ENCODE measurements at places on chromosomes 1 and 21.
A peak's percentile ranks its signal among the peaks of the same experiment; 100 is the strongest.

DNA sequence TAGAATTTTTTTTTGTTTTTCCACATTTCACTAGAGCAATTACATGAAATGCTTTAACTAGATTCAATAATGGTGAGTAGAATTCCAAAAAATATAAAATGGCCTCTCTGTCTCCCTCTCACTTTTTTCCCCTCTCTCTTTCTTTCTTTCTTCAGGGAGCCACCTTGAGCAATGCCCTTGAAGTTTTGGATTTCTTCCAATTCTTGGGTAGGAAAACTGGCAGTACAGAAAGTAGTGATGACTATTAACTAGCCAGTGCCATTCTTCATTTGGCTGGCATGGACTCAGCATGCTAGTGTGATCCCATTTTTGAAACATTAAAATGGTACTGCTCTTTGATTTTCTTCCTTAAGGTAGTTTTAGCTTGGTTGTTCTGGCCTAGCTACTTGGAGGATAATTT, 4.5 kb upstream of the FNBP1L start:
- no peak for DNase-seq

DNA sequence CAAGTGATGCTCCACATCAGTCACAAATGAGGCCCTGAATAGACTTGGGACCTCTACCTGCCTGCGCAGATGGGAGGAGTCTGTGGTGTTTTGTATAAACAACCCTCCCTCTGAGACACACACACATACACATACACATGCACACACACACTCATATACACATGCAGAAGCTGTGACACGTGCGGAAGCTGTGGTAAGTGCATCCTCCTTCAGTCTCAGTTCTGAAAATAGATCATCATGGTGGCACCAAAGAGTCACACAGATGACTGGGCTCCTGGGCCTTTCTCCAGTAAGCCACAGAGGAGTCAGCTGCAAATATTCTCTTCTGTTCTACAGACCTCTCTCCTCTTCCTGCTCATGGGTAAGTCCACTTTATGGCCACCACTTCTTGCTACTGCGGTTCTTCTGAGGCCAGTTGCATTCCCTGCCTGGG, at the start of gene LY9:
LY9 (plus strand) TSS at position 224 of the 433 bp plus-strand sequence; CDS start at position 238, 14 bp downstream.
- DNase-seq: peak; percentile 52

- DNase-seq: no peak
Observed at GRCh38 chr1:44924835-44925464, 61.4 kb downstream of the EIF2B3 start.

DNA sequence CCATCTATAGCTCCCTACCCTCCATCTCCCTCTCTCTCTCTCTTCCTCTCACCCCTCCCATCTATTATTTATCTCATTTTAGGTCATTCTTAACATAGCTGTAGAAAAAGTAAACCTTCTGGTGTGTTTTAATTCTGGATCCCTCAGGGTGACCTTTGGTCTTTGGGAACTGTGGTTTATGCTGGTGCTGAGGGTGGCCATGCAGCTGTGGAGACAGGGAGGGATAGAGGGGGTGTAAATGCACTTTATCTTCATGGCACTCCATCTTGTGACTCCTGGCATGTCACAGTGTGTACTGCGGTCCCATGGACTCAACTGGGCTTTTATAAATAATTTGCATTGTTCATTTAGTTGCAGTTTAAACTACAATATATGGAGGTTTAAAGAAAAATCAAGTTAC, 50.2 kb upstream of the RUNX1 start:
- DNase-seq: no peak

- no peak for DNase-seq
Observed at GRCh38 chr21:45977396-45977795, 4.2 kb upstream of the COL6A1 start.

GRCh38 chr1:40984066-40984465, 4.6 kb downstream of the CTPS1 start:
- DNase-seq: no peak

DNA sequence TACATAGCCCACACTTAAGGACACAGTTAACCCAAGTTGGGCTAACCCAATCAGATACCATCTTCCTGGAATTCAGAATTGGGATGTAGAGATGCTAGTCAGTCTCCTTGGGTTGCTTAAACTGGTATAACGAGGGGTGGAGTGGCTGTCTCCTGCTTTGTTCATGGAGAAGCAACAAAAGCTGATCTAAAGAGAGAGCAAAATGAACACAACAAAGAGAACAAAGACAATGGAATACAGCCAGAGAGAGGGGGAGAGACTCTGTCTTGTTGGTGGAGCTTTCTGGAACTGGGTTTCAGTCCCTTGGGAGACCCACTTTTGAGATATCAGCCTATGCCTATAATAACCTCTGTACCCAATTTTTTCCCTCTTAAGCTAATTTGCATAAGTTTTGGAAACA, 138.1 kb downstream of the ATG4C start:
- DNase-seq: no peak

- no peak for DNase-seq
Observed at GRCh38 chr1:199123615-199124014, 484.8 kb downstream of the PTPRC start.

DNA sequence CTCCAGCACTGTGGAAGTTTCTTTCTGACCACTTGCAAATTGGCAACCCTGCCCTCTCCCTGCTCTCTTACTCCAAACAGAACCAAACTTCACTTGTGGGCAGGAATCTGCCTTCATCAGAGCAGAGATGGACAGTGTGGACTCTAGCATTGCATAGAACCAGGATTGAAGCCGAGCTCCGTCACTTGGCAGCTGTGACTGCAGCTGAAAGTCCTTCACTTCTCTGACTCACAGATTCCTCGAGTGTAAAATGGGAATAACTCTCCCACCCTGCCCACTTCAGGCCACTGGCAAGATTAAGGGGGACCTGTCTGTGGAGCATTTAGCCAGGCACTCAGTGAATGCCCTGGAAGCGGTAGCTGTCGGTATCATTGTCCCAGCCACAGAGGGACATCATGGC, 75.7 kb upstream of the ZBTB40 start:
- no peak for DNase-seq

GRCh38 chr1:201252944-201253371, 30.3 kb upstream of the PKP1 start:
- no peak for DNase-seq

DNA sequence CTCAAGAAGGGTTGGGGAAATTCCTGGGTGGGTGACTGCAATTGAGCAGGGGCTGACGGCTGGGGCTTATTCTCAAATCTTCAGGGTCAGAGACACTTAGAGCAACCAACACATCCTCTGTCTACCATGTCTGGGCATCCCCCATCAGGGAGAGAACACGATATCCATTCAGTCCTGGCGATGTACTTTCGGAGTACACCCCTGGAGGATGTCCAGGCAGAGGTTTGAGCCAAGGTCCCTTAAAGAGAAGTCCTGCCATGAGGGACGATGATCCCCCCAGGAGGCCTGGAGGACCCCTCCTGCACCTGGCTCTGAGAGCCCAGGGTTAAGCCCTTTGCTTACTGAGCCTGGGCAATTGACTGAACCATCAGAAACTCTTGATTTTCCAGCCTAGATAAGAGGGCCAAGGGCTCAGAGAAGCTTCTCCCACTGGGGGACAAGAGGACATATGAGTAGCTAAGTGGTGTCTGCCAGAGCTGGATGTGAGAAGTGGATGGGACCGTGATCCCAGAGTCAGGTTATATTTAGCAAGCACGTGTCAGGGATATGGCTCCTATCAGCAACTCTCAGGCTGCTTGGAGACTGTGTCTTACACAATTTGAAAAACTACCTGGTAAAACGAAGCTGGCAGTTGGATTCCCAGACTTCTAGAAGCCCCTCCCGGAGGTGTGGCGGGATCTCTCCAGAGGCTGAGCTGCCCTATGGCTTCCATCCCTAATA, 253.3 kb upstream of the VAMP3 start:
- DNase-seq: no peak

- DNase-seq: no peak
Observed at GRCh38 chr1:24385160-24385940, 28.2 kb downstream of the STPG1 start.

GRCh38 chr1:3132660-3133059, 63.7 kb downstream of the PRDM16 start:
- no peak for DNase-seq

GRCh38 chr1:197736685-197737084, 38.6 kb downstream of the DENND1B start:
- DNase-seq: no peak

DNA sequence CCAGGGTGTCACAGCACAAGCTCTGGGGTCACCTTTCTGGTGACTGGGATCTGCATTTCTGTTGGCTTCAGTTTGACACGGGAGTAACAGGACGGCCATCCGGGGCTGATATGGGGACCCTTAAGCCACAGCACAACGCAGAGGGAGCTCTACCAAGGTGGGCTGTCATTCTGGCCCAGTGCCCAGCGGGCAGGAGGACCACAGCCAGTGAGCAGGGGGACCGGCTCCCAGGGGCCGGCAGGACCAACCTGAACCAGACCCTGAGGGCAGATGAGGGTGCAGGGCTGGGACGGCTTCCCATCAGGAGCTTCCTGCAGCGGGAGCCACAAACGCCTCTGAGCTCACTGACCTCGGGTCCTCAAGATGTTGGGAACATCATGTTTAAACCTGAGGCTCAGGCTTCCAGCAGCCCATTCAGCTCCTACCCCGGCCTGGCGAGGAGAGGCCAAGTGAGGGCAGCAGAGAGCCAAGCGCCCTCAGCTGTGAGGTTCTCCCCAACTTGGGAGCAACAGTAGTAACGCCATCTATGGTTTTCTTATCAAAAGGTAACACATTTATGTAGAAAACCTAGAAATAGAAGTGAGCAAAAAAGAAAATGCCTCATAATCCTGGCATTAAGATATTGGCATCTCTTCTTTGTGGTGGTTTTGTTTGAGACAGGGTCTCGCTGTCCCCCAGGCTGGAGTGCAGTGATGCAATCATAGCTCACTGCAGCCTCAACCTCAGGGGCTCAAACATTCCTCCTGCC, 26.8 kb downstream of the TMEM201 start:
- DNase-seq: peak; percentile 24

All from stimulated activated CD4-positive, alpha-beta T cell treated with anti-CD3 and anti-CD28 coated beads, Interleukin-15, amount 100 ng/mL, for 1 hour (primary cell).